Right lobe of liver (tissue), 6 donors: ENCODE measurements at places on chromosomes 7 and 10. TPM values are rescaled to one million over a fixed set of nuclear protein-coding genes. Genes with fewer than 3 reads are reported as not detected.

ZPBP gene
- not detected for total RNA-seq

MYO1G gene
- total RNA-seq: 3.4 TPM

TAF5 gene
- total RNA-seq: 2.2 TPM

RASSF4 gene
- 20.4 TPM for total RNA-seq

NUTM2B gene
- 0.31 TPM for total RNA-seq

GAD2 gene
- total RNA-seq: not detected

SMARCD3 gene
- 3.3 TPM for total RNA-seq

EPHA1 gene
- 15.0 TPM for total RNA-seq

SLC26A4 gene
- total RNA-seq: not detected
